ENCODE measurements at places on chromosomes 2 and 18.

- DNase-seq = peak; percentile 28
Measured at GRCh38 chr2:38835015-38835601, 40.6 kb downstream of the DHX57 start.

- no peak for DNase-seq
Measured at GRCh38 chr18:41922841-41923240, 32.2 kb upstream of the PIK3C3 start.

- no peak for DNase-seq
Measured at GRCh38 chr2:215624423-215624829, 188.6 kb upstream of the FN1 start.

DNA sequence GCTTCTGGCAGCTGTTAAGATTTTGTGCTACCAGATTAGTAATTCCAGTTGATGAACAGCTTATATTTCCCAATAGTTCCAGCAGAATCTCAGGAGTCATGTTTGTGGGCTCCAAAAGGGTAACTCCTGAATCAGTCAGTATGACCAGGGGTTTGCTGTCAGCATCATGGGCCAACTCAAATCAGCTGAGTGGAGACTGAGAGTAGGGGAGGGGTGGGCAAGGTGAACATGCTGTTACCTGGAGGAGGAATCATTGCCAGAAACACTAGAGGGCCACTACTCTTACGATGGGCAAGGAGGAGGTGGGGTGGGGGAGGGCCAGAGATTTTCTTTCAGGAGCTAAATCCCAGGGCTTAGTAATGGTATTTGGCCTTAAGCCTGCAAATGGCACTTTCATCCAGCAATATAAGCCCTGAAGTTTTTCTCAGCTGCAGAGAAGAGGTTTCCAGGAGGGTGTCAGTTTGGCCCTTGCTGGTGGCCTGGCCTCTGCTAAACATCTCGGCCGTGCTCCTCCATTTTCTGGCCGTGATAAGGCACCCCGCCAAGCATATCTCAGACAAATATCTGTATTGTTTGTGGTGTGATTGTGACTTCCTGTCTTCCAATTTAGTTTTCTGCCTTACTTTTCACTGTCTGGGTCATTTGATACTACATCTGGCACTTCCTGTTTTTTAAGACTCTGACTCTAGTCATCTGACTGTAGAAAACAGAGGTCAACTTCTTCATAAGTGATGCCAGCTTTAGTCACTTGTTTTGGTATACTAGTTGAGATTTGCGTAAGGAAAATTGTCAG is 120.5 kb upstream of the CXCR4 start:
- peak; percentile 94 for DNase-seq

DNA sequence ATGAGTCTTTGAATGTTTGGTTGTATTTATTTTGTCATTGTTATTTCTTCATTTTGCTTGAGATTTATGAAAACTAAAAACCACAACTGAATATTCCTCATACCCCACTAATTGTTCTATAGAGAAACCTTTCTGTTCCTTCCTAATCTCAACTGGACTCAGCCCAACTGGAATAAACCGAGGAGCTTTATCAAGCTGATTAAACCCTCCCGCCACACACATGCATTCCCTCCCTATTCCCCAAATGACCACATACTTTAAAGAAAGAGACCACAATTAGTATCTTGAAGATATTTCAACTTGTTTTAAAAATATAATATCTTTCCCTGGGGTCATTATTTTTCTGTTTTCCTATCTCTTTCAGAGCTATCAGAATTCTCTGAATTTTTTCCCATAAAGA is 107.5 kb downstream of the OSR1 start:
- no peak for DNase-seq

- no peak for DNase-seq
Measured at GRCh38 chr2:69791045-69791444, 38.4 kb upstream of the GMCL1 start.
